ENCODE measurements at places on chromosomes 4 and X.

DNA sequence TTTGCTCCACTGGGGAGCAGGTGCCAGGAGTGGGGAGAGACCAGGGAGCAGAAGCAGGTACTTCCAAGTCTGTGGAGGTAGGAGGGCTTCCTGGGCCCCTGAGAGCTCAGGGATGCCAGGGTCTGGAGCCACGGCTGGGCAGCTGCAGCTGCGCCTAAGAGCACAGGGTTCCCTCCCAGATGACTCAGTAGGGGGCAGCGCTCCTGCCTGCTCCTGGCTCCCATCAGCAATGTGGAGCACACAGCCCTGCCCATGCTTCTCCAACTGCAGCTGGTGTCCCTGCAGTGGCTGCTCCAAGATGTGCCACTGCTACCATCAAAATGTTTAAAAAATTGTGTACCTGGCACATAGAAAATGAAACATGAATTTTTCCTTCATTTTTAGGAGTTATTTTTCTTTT lies 1028.2 kb downstream of the PCDH7 start:
- DNase-seq, result no peak

GRCh38 chrX:10052906-10053625 lies 85.9 kb downstream of the CLDN34 start:
- DNase-seq, result no peak

- DNase-seq, result no peak
These were observed 55.6 kb downstream of the PRPS1 start for GRCh38 chrX:107683931-107684330.

DNA sequence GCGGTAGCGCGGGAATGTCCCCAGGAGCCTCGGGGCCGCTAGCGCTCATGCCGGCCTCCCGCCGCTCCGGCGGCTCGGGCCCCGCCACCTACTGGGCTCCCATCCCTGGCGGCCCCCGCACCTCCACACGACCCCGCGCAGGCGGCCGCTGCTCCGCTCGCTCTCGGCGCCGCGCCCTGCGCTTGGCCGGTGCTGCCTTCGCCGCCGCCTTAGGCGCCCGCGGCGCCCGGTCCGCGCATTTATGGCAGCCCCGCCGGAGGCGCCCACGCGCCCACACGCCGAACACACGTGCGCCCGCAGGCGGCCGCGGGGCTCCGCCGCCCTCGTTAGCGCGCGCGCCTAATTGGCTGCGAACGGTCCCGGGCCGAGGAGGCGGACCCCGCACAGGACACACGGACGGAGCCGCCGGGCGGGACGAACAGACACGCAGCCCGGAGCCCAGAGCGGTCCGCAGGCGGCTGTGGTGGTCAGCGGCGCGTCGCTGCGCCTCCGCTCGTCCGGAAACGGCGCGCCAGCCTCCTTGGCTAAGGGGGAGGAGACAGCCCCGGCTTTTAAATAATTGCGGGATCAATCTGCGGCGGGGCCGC lies at the start of gene NKX1-1:
Gene NKX1-1 (minus strand): TSS at position 49 of the 587 bp plus-strand sequence. CDS start 0 bp downstream, at position 49.
- DNase-seq, result no peak

DNA sequence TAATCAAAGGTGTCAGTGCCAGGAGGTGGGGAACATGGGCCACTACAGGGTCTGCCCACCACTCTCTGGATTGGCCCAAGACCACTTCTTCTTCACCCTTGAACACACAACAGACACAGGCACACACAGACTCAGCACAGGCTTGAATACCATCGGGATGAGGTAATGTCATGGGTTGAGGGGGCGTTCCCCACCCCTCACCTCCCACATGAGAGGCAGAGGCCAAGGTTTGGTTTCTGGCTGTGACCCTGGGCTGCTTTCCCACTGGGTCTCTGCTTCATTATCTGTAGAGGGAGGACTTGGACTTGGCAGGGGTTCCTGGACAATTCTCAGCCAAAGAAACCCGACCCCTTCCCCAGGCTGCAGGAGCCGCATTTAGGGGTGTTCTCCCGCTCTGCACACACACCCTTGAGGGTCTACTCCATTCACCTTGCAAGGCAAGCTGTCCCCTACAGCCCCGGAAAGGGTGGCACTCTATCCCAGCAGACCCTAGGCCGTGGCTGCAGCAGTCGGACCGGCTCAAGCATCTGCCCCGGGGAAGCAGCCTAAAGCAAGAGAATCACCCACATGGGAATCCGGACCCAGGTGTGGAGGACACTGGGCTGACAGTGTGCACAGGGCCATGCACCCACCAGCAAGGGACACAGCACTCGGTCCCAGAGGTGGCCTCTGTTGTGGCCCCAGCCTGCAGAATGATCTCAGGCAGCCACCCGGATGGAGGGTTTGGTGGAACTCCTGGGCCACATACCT lies 62.4 kb downstream of the TRMT44 start:
- DNase-seq, result no peak

GRCh38 chrX:101764538-101764937 lies 104.9 kb upstream of the ARMCX2 start:
- DNase-seq, result no peak

All from kidney capillary endothelial cell (primary cell).